Skin of body (tissue), 3 donors: ENCODE measurements at places on chromosomes 4 and X. TPM values are rescaled to one million over a fixed set of nuclear protein-coding genes. Genes with fewer than 3 reads are reported as not detected.

The PFKFB1 gene
- total RNA-seq = 3.3 TPM

The MAGEA10 gene
- total RNA-seq = not detected

The TSPAN5 gene
- 18.3 TPM for total RNA-seq

The KLHL4 gene
- 3.2 TPM for total RNA-seq

The PIR gene
- total RNA-seq = 4.6 TPM

The EPGN gene
- 29.6 TPM for total RNA-seq

The ARHGEF6 gene
- total RNA-seq = 18.6 TPM

The ANTXR2 gene
- 26.2 TPM for total RNA-seq

The TMEM255A gene
- 0.69 TPM for total RNA-seq

The XAGE2 gene
- total RNA-seq = 0.69 TPM

The IL2 gene
- total RNA-seq = not detected

The SHROOM4 gene
- total RNA-seq = 5.3 TPM

The PNMA5 gene
- total RNA-seq = not detected

The SULT1B1 gene
- 1.8 TPM for total RNA-seq

The CORIN gene
- 11.8 TPM for total RNA-seq

The STPG2 gene
- total RNA-seq = 0.59 TPM
